ENCODE measurements at places on chromosomes 1 and 21. TPM values are rescaled to one million over a fixed set of nuclear protein-coding genes. Genes with fewer than 3 reads are reported as not detected.
A peak's percentile ranks its signal among the peaks of the same experiment; 100 is the strongest.

- no peak for DNase-seq
These were observed 12.2 kb downstream of the TOR1AIP2 start for GRCh38 chr1:179865377-179865776.

The PDPN gene
- 59.0 TPM for polyA plus RNA-seq

DNA sequence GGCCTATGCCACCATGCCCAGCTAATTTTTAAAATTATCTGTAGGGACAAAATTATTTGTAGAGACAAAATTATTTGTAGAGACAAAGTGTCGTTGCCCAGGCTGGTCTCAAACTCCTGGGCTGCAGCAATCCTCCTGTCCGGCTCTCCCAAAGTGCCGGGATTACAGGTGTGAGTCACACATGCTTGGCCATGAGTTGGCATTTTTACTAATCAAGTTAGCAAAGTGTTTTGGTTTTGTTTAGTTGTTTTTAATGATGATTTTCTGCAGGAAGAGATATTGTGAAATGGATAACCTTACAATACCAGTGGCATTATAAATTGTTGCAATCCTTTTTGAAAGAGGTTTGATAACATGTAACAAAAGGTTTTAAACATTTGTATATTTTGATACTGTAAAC, 65.3 kb upstream of the MAGI3 start:
- DNase-seq = no peak

- DNase-seq = no peak
These were observed 36.3 kb downstream of the MARK1 start for GRCh38 chr1:220564216-220564615.

DNA sequence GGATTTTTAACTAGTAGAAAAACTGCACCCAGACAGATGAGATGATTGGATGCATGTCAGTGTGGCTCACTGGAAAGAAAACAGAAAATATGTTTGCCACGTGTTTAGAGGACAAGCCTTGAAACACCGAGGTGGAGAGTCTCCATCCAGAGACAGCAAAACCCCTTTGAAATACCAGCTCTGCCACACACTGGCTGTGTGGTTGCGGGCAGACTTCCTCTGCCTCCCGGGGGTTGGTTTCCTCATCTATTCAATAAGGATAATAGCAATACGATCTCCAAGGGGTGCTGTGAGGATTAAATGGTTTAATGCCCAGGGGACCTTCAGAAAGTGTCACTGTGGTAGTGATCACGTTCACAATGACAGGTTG, 67.2 kb upstream of the PARP1 start:
- DNase-seq = no peak

DNA sequence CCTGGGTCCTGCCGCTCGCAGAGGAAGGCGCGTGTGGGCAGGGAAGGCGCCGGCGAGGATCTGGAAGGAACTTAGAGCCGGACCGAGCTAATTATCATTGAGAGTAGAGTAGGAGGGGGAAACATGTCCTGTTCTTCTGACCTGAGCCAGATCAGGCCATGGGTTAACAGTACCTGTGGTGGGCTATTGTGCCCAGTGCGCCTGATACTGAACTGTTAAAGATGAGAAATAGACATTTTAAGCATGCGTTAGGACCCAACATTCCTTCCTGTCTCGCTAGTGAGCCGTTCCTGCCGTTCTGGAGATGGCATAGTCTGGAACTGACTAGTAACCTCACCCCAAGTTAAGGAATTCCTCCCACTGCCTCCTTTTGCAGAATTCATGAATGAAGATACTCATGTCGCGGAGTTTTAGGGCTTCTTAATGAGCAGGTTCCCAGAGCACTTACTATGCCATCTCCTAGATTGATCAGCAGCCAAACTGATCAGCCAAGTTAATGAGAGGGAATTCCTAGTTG, 870 bp downstream of the STRIP1 start:
- DNase-seq = no peak

The HSPB7 gene
- 25.4 TPM for polyA plus RNA-seq

DNA sequence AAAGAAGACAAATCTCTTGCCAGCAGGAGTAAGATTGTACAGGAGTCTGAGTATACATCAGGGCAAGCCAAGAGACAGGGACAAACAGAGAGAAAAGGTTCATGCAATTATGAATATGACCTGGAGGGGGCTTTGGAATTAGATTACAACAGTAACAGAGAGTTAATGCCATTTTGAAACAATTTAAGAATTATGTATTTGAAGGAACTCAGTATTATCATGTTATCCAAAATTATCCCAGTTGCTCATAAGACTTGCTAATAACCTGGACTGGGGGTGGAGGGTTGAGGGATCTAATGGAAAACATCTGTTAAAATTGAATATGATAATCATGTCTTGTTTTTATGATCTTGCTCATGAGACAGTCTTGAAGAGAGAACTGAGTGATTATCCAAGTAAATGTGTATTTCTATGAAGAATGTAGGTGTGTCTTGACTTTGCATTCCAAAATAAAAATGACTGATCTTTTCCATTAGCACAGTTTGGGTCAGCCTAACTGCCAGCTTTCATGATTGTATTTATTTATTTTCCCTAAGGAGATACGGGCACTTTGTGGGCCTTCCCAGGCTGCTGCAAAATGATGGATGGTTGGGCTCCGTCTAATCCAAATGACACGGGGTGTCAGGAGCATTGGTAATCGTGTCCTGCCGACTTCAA, 117.7 kb downstream of the ERG start:
- no peak for DNase-seq

- DNase-seq = no peak
These were observed 223.3 kb downstream of the PTPRU start for GRCh38 chr1:29459620-29459945.

The C8A gene
- not detected for polyA plus RNA-seq

DNA sequence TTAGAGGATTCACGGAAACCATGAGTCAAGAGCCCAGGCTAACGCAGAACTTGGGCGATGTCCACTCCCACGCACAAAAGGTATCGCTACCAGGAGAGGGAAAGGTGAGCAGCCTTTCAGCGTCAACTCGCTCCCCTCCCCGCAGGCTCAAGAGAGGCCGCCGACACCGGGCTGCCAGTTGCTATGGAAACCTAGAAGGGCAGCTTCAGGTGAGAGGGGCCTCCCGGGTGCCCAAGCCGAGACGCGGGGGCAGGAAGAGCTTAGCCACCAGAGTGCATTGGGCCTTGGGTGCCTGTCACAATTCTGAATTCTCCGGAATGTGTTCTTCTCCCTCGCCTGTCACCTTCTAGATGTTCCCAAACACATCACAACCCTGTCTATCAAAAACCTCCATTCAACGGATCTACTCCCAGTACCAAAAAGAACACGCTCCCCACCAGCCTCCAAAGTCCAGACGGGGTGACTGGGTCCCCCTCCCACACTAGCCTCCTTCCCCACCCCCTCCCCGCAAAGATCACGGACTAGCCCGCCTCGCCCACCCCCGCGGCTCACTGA, 694 bp downstream of the MEAF6 start:
- peak; percentile 45 for DNase-seq

The LYPLAL1 gene
- polyA plus RNA-seq = 14.7 TPM

GRCh38 chr1:11787251-11787803, 18.4 kb downstream of the MTHFR start:
- DNase-seq = peak; percentile 78

The IFI44L gene
- 36.0 TPM for polyA plus RNA-seq
